Fibroblast of the conjunctiva (primary cell): ENCODE measurements at places on chromosomes 3 and 15.

- DNase-seq, result no peak
These were observed 24.7 kb downstream of the IP6K1 start for GRCh38 chr3:49761661-49762060.

GRCh38 chr3:149000206-149000745, 8.9 kb downstream of the GYG1 start:
- DNase-seq, result no peak

DNA sequence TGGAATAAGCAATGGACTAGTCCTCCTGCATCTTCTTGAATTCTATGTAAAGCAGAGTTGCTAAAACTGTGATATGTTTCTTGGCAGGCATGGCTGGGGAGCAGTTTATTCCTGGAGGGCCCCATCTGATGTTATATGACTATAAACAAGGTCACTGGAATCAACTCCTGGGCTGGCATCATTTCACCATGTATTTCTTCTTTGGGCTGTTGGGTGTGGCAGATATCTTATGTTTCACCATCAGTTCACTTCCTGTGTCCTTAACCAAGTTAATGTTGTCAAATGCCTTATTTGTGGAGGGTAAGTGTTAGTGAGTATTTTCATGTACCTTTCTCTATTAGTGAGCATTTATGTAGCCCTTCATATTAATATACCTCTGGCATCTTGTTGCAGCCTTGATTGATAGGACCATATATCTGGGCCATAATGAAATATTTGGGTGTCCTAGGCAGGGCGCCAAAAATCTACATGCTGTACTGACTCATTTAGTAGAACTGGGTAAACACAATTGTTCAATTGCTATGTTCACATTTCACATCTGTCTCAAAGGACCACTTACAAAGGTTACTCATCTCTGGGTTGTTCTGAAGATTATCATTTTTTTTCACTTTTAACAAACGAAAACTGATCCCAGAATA, 52.6 kb upstream of the ADGRG7 start:
- peak; percentile 72 for DNase-seq

- no peak for DNase-seq
These were observed 19.2 kb upstream of the IGF2BP2 start for GRCh38 chr3:185844051-185844450.

GRCh38 chr3:105526360-105527111, 159.8 kb downstream of the ALCAM start:
- no peak for DNase-seq

GRCh38 chr15:52225230-52225629, 34.0 kb upstream of the GNB5 start:
- no peak for DNase-seq

DNA sequence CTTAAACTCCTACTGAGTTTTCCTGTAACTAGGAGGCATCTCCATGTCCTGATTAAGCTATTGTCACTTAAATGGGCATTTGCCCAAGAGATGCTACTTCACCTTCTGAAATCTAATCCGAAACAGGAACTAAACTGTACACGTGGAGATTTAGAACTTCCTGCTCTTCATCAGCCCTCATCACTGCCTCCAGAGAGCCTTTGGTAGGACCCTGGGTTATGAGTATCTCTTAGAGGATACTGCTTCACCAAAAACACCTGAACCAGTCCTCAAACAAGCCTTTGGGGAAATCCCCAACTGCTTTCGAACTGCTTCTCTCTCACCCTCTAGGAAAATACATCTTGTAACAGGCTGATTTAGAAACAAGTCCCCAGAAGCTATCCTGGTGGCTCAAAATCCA, 320.3 kb downstream of the GAP43 start:
- no peak for DNase-seq

- peak; percentile 62 for DNase-seq
These were observed 26.4 kb downstream of the FAH start for GRCh38 chr15:80179025-80179759.

GRCh38 chr3:33915796-33916546, 117.5 kb downstream of the PDCD6IP start:
- DNase-seq, result no peak

DNA sequence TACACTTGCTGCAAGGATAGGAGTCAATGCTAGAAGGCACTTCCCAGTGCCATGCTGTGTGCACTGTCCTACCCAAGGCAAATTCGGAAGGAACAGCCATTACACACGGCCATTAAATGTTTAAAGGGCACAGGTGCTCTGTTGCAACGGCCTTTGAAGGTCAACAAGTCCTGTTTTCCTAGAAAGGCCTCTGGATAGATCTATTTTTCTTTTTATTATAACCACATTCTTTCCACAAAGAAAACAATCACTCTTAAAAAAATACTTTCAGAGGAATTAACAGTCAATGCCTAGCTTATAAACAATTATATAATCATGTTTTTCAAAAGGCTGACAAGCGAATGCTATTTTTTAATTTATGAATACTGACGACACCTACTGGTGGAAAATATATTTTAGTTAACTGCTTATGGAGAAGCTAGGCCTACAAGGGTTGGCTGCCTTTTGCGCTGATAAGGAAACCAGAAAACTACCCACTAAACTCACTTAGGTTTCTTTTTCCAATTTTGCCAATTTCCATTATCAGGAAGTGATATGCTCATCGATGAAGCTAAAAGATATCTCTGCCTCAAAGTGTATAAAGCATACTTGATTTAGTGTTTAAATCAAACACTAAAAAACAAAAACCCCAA, 2.4 kb downstream of the ARHGEF3 start:
- DNase-seq, result peak; percentile 26

DNA sequence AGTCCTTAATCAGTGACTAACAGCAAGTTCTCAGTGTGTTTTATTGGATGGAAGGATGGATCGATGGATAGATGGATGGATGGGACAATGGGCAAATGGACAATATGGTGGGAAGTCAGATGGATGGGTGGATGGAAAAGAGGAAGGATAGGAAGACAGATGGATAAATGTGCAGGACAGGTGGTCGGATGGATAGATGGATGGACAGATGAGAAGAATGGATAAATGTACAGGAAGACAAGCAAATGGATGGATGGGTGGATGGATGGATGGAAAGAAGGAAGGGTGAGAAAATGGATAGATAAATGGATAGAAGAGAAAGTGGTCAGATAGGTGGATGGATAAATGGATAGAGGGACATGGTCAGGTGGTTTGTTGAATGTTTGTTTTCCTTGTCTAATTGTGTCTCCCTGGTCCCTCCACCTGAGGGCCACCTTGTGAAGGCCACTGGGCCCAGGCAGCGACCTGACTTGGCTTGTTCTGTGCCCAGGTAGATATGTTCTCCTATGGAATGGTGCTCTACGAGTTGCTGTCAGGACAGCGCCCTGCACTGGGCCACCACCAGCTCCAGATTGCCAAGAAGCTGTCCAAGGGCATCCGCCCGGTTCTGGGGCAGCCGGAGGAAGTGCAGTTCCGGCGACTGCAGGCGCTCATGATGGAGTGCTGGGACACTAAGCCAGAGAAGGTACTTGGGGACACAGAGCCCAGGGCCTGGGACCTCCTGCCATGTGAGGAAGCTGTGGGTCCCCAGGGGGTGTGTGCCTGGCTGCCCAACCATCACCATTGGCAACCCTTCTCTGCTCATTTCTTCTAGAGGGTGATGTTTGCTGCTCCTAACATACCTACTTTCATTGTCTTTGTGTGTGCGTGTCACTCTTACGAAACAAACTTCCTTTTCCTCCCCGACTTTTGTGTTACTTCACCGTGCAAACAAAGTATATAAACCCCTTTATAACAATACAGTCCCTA, 137.5 kb downstream of the LRRK1 start:
- DNase-seq, result no peak

- no peak for DNase-seq
These were observed 92.0 kb upstream of the CCDC54 start for GRCh38 chr3:107285197-107285596.

- no peak for DNase-seq
These were observed 1.2 kb upstream of the C15orf40 start for GRCh38 chr15:83012636-83013035.

GRCh38 chr3:4396542-4396941, 70.5 kb downstream of the SUMF1 start:
- no peak for DNase-seq

- DNase-seq, result no peak
These were observed 57.4 kb downstream of the PRICKLE2 start for GRCh38 chr3:64167868-64168267.

- DNase-seq, result peak; percentile 49
These were observed 41.6 kb upstream of the DLG1 start for GRCh38 chr3:197339841-197340520.

- no peak for DNase-seq
These were observed 20.7 kb downstream of the RASA2 start for GRCh38 chr3:141507392-141508066.

DNA sequence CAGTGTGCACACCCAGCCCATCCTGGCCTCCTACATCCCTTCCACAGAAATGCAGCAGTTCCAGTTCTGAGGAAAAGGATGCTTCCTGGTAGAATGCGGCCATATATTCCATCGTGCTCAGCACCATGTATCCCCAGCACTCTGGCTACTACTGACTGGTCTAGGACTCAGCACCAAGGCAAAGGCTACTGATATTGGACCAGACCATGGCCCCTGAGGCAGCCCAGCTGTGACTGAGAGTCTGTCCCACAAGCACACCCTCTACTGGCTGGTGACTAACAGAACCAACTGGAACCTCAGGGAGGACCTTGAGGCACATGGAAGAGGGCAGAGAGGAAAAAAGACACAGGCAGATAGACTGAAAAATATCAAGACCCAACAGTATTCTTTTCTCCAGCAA, 30.0 kb downstream of the TARS3 start:
- no peak for DNase-seq

GRCh38 chr15:60936186-60936585, 292.9 kb downstream of the RORA start:
- no peak for DNase-seq

- no peak for DNase-seq
These were observed 190.5 kb upstream of the LYSMD4 start for GRCh38 chr15:99923711-99924110.

GRCh38 chr15:82792068-82792467, 13.8 kb downstream of the FSD2 start:
- no peak for DNase-seq

- DNase-seq, result no peak
These were observed 47.2 kb downstream of the NCK1 start for GRCh38 chr3:136909187-136909586.

DNA sequence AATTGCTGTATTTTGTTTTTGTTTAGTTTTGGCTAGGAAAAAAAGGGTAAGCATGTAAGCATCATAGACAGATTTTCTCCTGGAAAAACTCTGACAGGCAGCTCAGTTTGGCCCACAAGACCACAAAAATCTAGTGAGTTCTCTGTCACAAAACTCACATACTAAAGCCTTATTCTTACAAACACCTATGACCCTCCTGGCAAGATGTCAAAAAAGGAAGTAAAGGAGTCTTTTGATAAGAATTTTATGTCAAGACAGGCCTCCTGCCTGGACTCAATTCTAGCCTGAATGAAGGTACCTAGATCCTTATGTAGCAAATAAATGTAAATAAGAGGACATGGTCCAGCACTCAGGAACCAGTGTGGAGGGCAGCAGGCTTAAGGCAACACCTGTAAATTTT, 668.3 kb upstream of the ZNF385D start:
- DNase-seq, result no peak

DNA sequence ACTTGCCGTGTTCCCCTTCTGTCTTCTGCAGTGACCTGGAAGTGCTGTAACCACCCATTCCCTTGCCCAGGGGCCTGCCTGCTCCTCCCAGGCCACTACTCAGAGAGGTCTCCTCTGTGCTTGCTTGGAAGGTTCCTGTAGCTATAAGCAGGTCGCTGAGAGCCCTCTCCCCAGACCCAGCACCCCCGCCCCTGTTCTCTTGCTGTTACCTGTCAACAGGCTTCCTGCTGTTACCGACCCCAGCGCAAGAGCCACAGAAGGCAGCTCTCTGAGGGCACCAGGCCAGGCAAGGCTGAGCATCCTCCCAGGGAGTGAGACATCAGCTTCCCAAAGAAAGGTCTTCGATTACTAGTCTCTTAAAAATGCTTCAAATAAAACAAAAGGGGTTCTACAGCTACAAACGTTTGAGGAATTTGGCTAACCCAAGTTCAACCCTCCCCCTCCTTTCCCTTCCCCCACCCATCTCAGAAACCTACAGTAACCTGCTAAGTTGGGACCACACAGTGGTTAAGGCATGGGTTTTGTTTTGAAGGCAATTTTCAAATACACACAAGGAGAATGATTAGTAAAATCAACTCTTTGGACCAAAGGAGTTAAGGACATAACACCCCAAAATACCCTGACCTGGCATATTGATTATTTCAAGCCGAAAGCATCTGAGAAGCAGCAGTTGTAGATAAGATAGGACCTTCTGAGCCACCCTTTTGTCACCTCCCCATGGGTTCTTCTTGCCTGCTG, 74.9 kb upstream of the MFGE8 start:
- no peak for DNase-seq
